ENCODE measurements at places on chromosomes 12 and 14. TPM values are rescaled to one million over a fixed set of nuclear protein-coding genes. Genes with fewer than 3 reads are reported as not detected.

Gene OSGEP
- 21.2 TPM for polyA plus RNA-seq

- DNase-seq: no peak
Observed at GRCh38 chr12:22821985-22822384, 197.0 kb downstream of the ETNK1 start.

Gene SCNN1A
- 0.36 TPM for polyA plus RNA-seq

- no peak for DNase-seq
Observed at GRCh38 chr12:84767079-84767478, 145.5 kb downstream of the SLC6A15 start.

- DNase-seq: no peak
Observed at GRCh38 chr14:73253721-73254120, 16.4 kb downstream of the PAPLN start.

DNA sequence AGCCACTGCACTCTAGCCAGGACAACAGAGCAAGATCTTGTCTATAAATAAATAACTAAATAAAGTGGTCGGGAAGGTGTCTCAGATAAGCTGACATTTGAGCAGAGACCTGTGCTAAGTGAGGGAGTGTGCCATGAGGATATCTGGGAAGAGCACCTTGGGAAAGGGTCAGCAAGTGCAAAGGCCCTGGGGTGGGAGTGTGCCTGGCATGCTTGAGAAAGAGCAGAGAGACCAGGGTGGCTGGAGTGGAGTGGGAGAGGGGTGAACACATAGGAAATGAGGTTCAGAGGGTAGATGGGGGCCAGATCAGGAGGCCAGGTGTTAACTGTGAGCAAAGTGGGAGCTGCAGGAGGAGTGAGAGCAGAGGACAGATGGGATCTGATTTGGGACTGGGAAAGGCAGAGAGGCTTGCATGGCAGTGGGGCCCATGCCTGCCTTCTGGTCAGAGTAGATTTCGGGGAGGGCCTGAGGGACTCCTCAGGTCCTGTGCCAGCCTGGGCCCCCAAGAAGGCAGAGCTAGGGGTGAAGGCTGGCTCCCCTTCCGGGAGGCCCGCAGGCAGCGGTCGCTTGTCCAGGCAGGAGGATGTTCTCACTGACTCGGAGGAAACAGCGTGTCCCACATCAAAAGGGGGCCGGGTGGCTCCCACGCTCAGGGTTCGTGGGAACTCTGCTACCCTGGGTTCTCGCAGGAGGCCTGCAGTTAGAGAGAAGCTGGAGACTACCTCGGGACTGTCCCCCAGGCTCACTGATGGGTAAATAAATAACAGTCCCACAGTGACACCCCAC, 32.6 kb downstream of the DTX1 start:
- no peak for DNase-seq

Gene RAD51B
- polyA plus RNA-seq: 5.6 TPM

DNA sequence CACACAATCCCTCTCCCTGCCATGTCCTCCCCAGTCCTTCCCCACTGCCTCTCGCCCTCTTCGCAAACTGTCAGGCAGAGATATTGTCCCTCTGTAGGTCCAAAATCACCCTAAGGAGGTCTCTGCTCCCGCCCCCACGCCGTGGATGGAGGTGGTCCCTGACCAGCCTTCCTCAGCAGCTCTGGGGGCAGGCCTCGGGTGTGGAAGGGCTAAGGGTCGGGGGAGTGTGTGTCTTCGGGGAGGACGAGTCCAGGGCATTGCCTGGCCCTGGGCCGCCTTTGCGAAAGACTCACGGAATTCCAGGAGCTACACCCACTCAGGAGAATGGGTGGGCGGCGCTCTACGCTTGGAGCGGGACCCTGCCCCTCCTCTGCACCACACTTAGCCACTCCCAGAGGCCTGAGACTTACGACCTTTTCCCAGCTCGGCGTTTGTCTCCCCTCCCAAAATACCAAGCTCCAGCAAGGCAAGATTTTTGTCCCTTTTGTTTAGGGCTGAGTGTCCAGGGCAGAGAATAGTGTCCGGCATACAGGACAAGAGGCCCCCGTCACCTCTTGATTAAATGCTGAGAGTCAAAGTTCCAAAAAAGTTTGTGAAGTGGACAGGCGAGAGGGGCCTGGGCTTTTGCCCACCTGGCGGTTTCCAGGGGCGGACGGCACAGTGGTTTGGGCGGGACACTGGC, 881 bp downstream of the PYGL start:
- no peak for DNase-seq

- no peak for DNase-seq
Observed at GRCh38 chr12:128830505-128830893, 6.7 kb upstream of the SLC15A4 start.

Gene IAPP
- not detected for polyA plus RNA-seq

DNA sequence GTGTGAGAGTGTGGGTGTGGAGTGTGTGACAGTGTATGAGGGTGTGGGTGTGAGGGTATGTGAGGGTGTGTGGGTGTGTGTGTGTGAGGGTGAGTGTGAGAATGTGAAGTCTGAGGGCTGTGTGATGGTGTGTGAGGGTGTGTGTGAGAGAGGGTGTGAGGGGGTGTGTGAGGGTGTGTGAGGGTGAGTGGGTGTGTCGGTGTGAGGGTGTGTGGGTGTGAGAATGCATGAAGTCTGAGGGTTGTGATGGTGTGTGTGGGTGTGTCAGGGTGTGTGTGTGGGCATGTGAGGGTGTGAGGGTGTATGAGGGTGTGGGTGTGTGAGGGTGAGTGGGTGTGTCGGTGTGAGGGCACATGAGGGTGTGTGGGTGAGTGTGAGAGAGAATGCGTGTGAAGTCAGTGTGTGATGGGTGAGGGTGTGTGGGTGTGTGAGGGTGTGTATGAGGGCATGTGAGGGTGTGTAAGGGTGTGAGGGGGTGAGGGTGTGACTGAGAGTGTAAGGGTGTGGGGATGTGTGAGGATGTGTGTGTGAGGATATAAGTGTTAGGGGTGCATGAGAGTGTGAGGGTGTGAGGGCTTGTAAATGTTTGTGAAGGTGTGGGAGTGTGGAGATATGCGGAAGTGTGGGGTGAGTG, 36.4 kb downstream of the TMEM121 start:
- DNase-seq: no peak

GRCh38 chr12:125287155-125287847, 222.1 kb downstream of the AACS start:
- DNase-seq: no peak

DNA sequence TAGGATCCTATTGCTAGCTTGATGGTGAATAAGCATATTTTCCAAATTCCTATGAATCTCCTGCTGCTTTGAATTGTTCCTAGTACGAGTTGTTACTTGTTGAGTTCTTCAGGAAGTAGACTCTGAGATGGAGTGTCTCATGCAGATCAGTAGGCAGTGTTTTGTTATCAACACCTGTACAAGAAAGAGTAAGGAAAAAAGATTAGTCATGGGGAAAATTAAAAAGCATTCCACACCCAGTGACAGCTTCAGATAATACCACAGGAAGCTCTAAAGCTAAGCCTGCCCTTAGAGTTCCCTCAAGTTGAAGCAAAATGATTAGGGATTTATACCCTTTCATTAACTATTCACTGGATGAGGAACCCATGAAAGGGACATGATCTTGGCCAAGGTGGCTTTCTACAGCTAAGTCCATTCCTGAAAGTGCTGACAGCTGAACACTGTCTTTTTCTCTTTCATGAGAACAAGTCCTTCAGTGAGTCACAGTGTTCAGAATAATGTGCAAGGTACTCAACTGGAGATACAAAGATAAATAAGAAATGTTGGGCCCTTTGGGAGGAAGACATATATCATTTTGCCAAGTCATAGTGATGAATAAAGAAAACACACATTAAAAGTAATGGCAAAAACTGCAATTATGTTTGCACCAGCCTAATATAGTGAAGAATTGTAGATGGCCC, 49.1 kb downstream of the CCER1 start:
- DNase-seq: no peak

Measured in BJ (cell line).